A549 (cell line): ENCODE measurements at places on chromosomes 11 and 22.

GRCh38 chr22:26134654-26135330, 34.5 kb upstream of the SEZ6L start:
- no peak for DNase-seq

- no peak for DNase-seq
These were observed 52.1 kb downstream of the ALG9 start for GRCh38 chr11:111819161-111819828.

- DNase-seq: no peak
These were observed 22.1 kb downstream of the CD6 start for GRCh38 chr11:60993615-60994014.

DNA sequence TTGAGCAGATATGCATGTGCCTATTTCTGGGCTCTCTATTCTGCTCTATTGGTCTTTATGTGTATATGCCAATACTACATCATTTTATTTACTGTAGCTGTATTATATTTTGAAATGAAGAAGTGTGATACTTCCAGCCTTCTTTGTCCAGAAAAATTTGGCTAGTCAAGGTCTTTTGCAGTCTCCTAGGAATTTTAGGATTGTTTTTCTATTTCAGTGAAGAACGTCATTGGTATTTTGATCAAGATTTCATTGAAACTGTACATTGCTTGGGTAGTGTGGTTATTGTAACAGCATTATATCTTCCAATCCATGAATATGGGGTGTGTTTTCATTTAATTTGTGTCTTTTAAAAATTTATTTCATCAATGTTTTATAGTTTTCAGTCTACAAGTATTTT, 400.3 kb downstream of the AASDHPPT start:
- no peak for DNase-seq

- DNase-seq: no peak
These were observed 493.7 kb downstream of the ETS1 start for GRCh38 chr11:128093689-128094088.
